ENCODE measurements at places on chromosomes 12 and 14. TPM values are rescaled to one million over a fixed set of nuclear protein-coding genes. Genes with fewer than 3 reads are reported as not detected.

DNA sequence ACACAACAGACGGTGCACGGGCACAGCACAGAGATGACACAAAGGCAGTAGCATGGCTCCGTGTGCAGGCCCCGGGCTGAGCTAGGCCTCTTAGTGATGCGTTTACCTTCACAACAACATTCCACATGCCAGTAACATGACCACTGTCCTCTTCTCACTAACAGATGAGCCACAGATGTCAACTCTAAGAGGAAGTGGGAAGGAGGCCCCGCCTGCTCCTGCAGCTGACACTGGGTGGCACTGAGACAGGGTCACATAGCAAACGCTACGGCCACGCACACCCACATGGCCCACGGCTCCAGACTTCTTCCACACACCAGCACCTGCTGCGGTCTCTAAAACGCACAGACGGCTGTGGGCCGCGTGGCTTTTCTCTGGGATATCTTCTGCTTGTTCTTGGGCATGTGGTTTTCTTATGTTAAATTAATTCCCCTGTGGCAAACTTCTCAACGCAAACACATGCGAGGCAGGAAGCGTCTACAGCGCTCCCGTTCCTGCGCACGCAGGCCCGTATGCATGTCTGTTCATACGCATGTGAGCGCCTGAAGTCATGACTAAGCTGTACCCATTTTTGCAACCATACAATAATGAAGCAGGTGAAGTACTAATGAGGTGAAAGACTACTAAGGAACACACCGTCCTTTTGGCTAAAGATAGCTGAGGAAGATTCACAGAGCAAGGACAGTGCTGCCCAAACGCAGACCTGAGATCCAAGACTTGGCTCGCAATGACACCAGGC, 26.8 kb downstream of the AMN start:
- no peak for DNase-seq

GRCh38 chr12:22598763-22599161, 26.2 kb upstream of the ETNK1 start:
- DNase-seq: no peak

DNA sequence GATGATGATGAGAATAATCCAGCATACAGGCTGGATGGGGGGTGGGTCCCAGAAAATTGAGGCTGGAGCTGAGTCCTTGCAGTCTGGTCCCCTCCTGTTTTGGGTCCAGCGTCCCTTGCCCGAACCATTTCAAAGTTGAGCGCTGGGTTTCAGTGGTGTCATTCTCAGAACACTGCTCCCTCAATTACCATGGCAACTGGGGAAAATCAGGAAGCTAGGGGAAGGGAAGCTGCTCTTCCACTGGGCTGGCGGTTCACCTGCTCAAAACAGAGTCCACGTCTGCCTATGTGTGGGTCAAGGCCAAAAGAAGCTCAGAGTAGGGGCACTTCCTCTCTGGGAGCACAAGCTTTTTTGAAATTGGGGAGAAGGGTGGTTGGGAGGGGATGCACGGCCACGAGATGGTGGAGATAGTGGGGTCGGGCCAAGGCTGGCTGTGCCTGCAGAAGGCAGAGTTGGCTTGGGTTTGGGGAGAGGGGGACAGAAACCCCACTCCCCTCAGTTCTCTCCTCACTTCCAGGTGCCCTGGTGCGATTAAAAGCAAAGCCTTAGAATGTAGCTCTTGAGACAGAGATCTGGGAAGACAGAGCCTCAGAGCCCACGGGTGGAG, 1.7 kb upstream of the NOS1 start:
- no peak for DNase-seq

- no peak for DNase-seq
Measured at GRCh38 chr12:115267891-115268290, 583.9 kb upstream of the TBX3 start.

- DNase-seq: no peak
Measured at GRCh38 chr14:42929806-42930480, 1323.3 kb downstream of the LRFN5 start.

DNA sequence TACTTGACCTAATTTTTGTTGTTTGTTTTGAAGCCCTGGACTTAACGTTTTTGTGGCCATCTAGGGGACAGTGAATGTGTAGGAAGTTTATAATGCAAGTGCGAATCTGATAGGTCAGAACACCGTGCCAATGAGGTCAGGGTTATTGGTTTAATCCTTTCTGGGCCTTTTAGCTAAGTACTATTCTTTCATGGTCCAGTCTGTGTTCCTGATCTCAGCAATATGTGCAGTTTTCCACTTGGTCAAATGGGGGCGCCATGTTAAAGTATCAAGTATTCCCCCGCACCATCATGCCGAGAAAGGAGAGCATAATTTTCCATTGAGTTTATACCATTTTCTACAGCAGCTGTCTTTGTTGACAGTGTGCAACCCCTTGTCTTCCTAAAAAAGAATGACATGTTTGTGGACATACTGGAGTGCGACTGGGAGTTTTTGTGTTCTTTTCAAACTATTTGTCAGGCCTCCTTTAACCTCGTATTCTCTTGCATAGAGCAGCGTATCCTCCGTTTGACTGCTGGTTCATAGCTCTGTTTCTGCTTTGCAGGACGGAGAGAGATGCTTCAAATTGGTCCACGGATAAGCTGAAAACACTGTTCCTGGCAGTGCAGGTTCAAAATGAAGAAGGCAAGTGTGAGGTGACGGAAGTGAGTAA, 1.3 kb downstream of the AHSA1 start:
- DNase-seq: peak; percentile 6

DNA sequence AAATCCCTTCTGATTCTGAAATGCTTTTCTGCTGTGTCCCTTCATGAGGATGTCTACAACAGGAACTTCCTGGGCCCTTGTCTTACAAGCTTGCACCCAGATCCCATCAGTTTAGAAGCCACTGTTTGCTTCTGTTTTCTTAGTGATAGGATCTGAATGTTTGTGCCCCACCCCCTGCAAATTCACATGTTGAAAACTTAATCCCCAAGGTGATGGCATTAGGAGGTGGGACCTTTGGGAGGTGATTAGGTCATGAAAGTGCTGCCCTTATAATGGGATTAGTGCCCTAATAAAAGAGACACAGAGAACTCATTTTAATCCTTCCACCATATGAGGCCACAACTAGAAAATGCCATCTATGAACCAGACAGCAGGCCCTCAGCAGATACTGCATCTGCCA, 36.0 kb upstream of the GNPNAT1 start:
- no peak for DNase-seq

GRCh38 chr12:79681008-79681590, 9.7 kb downstream of the PAWR start:
- peak; percentile 35 for DNase-seq

DNA sequence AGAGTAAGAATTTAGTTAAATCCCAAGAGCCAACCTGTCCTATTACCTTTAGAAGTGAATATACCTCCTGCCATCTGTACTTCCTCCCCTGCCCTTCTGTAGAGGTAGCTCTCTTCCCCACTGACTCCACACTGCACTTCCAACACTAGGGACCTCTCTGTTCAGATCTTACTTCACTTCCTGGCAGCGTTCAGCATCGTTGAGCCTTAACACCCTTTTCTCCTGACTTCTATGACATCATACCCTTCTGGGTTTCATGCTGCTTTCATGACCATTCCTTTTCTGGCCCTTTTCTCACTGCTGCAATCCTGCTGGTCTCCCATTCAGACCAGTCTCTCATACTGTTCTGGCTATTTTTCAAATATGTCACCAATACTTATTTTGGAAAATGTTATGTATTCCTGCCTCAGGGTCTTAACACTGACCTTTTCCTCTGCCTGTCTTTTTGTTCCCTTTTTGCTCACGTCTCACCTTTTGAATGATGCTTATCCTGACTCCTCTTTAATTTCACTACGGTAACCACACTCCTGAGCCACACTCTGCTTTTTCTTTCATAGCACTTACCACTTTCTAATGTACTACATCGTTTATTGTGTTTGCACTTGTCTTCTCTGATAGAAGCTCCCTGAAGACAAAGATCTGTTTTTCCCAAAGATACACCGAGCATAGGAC, 67.6 kb downstream of the PLEKHA5 start:
- DNase-seq: no peak

- no peak for DNase-seq
Measured at GRCh38 chr14:76782885-76783566, 21.8 kb downstream of the VASH1 start.

GRCh38 chr12:131372171-131372475, 338.8 kb upstream of the SFSWAP start:
- DNase-seq: no peak

GRCh38 chr12:88393017-88393767, 187.1 kb downstream of the KITLG start:
- DNase-seq: no peak

GRCh38 chr14:68695326-68695768, 97.5 kb downstream of the ZFP36L1 start:
- DNase-seq: peak; percentile 93

- peak; percentile 36 for DNase-seq
Measured at GRCh38 chr14:68695856-68696255, 97.0 kb downstream of the ZFP36L1 start.

- DNase-seq: no peak
Measured at GRCh38 chr12:131589966-131590365, 120.9 kb upstream of the SFSWAP start.

- DNase-seq: no peak
Measured at GRCh38 chr12:588024-588322, 75.3 kb downstream of the NINJ2 start.

GRCh38 chr14:56085471-56085870, 32.7 kb upstream of the PELI2 start:
- DNase-seq: no peak

DNA sequence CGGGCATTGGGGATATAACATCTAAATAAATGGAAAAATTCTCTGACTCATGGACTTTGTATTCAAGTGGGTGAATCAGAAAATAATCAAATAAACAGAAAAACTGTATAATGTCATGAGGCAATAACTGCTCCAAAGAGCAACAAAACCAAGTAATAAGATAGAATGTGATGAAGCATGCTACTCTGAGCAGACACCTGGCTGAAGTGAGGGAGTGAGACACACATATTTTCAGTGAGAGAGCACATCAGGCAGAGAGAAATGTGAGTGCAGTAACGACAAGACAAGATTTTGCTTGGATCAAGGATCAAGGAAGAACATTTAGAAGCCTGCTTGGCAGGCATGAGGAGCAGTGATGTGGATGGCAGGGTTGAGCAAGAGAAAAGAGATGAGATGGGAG, 75.8 kb upstream of the CCDC91 start:
- DNase-seq: peak; percentile 52

GRCh38 chr14:89773151-89773550, 181.4 kb downstream of the EFCAB11 start:
- DNase-seq: no peak

- peak; percentile 35 for DNase-seq
Measured at GRCh38 chr12:7219599-7220243, 30.2 kb downstream of the PEX5 start.

GRCh38 chr12:27822076-27822712, 42.2 kb upstream of the MANSC4 start:
- peak; percentile 50 for DNase-seq

DNA sequence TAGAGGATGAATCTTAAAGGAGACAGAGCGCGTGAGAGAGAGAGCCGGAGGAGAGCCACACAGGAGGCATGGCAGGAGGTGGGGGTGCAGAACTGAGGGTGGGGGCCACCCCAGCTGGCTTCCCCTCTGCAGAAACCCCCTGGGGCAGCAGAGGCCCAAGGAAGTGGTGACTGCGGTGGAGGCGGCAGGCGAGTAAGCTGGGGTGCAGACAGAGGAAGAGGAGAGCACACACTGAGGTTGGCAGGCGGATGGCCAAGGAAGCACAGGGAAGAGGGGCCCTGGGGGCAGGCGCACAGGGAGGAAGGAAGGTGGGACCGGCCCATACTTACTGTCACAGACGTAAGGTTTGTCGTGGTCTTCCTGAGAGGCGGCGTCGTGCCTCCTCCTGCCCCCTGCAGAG, 179.8 kb downstream of the DPF3 start:
- no peak for DNase-seq

- no peak for DNase-seq
Measured at GRCh38 chr12:66003951-66004350, 126.6 kb downstream of the LLPH start.

DNA sequence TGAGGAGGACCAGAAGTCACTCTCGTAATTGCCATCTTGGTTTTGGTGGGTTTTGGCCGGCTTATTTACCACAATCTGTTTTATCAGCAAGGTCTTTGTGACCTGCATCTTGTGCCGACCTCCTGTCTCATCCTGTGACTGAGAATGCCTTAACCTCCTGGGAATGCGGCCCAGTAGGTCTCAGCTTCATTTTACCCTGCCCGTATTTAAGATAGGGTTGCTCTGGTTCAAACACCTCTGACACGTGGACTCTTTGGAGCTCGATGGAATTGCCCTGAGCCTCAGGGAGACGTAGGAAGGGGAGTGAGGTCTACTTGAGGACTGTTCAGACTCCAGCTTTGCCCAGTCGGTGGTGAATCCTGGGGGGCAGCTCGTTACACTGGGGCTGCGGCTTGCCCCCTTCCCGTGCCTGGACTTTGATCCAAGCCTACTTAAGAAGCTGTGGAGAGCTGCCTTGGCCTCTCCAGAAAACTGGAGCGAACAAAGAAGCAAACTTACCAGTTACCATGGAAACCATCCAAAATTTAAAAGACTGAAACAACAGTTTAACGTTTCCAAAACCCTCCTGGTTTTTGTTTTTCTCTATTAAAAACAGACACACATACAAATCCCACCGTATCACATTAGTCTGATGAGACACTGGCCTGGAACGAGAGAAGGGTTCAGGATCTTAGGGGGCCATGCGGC, 28.0 kb downstream of the CALM1 start:
- no peak for DNase-seq

Gene CCDC175
- total RNA-seq: not detected

Gene B4GALNT1
- total RNA-seq: 13.9 TPM

Gene PMCH
- not detected for total RNA-seq

Gene MYG1
- total RNA-seq: 30.8 TPM

Gene CLEC14A
- not detected for total RNA-seq

Gene PIK3C2G
- total RNA-seq: not detected

Gene GALNT9
- 5.5 TPM for total RNA-seq

Gene PLXNC1
- 0.52 TPM for total RNA-seq

Gene EMP1
- 326 TPM for total RNA-seq

Gene SMARCC2
- total RNA-seq: 10.6 TPM

Gene BIN2
- not detected for total RNA-seq

Gene KERA
- total RNA-seq: not detected

Gene ASPG
- total RNA-seq: not detected

Gene ARG2
- 1.4 TPM for total RNA-seq

Measured in MG63 (cell line).